ENCODE measurements at places on chromosomes 13 and 19.

- no peak for DNase-seq
Measured at GRCh38 chr13:41327994-41328790, 17.1 kb downstream of the NAA16 start.

GRCh38 chr13:110775576-110775975 is 62.1 kb downstream of the ING1 start:
- peak; percentile 3 for DNase-seq

GRCh38 chr13:111210091-111210490 is 95.0 kb downstream of the ARHGEF7 start:
- no peak for DNase-seq

GRCh38 chr13:31540281-31540680 is 199.0 kb upstream of the RXFP2 start:
- DNase-seq, result no peak

- DNase-seq, result no peak
Measured at GRCh38 chr19:16661480-16662034, 618 bp downstream of the TMEM38A start.

- DNase-seq, result peak; percentile 59
Measured at GRCh38 chr19:41863209-41863931, 3.3 kb downstream of the RPS19 start.

- no peak for DNase-seq
Measured at GRCh38 chr19:35354898-35355297, 3.4 kb upstream of the FFAR3 start.

GRCh38 chr19:10191347-10191746 is 3.4 kb downstream of the DNMT1 start:
- DNase-seq, result no peak

- no peak for DNase-seq
Measured at GRCh38 chr13:39016787-39017186, 21.1 kb downstream of the PROSER1 start.

GRCh38 chr13:49403996-49404702 is 39.7 kb downstream of the CAB39L start:
- DNase-seq, result no peak

GRCh38 chr13:39521701-39522100 is 81.3 kb downstream of the LHFPL6 start:
- DNase-seq, result no peak

DNA sequence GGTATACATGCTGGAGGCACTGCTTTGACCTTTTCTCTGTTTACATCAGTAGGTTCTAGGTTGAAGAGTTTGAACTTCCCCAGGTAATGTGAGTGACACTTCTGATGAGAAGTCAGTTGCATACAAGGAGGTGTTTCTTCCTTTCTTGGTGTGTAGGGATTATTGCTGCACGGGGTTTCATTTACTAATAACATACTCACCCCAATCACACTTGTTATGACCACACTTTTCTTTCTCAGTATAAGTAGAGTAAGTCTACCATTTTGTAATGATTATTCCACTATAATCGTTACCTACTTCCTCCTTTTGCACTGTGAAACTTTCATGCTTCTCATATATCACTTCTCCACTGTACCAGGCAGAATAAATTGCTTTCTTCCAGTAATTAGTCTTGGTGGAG is 138.0 kb downstream of the TNFSF13B start:
- DNase-seq, result no peak

GRCh38 chr19:30070198-30070967 is 128.3 kb downstream of the URI1 start:
- DNase-seq, result no peak

- no peak for DNase-seq
Measured at GRCh38 chr19:1233115-1233667, 4.6 kb downstream of the CBARP start.

GRCh38 chr13:112582263-112582662 is 5.7 kb downstream of the TUBGCP3 start:
- DNase-seq, result no peak

- no peak for DNase-seq
Measured at GRCh38 chr19:17378271-17378670, 1.1 kb upstream of the PLVAP start.

- no peak for DNase-seq
Measured at GRCh38 chr13:52353193-52353592, 52.8 kb downstream of the THSD1 start.

DNA sequence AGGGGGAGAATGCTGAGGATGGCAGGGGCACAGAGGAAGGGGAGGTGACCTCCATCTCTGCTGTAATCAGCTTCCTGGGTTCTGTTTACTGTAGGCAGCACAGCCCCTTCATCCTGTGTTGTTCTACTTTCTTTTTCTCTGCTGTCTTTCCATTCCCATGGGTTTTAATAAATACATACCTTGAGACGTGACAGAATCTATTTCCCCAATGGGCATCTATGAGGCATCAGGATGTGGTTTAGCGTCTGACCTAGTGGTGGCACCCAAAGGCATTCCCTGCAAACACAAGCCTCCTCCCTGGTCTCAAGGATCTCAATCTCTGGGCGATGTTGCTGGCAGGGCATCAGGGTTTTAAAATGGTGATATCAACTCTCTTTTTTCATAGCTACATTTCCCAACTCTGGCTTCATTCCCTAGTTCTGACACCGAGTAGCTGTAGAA is 60.8 kb downstream of the ALOX5AP start:
- no peak for DNase-seq

DNA sequence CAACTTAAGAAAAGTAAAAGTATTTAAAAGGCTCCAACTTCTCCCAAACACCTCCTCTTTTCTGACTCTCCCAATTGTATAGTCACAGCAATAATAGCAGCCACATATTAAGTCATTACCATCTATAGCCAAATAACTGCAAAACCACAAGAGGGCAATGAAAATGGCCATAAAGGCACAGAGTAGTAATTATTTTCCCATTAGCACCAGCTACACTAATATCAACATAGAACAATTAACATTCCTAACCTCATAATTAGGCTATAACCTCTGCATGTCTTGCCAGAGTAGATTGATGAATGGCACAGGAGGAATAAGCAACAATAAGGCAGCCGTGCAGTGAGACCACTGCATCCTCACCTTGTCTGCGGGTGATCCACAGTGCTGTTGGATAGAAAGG is 226.4 kb upstream of the SERP2 start:
- DNase-seq, result no peak

GRCh38 chr13:33649212-33649878 is 168.6 kb upstream of the RFC3 start:
- no peak for DNase-seq

- no peak for DNase-seq
Measured at GRCh38 chr13:19519049-19519448, 42.3 kb downstream of the TPTE2 start.

GRCh38 chr13:51437550-51438127 is 15.2 kb downstream of the INTS6 start:
- no peak for DNase-seq

DNA sequence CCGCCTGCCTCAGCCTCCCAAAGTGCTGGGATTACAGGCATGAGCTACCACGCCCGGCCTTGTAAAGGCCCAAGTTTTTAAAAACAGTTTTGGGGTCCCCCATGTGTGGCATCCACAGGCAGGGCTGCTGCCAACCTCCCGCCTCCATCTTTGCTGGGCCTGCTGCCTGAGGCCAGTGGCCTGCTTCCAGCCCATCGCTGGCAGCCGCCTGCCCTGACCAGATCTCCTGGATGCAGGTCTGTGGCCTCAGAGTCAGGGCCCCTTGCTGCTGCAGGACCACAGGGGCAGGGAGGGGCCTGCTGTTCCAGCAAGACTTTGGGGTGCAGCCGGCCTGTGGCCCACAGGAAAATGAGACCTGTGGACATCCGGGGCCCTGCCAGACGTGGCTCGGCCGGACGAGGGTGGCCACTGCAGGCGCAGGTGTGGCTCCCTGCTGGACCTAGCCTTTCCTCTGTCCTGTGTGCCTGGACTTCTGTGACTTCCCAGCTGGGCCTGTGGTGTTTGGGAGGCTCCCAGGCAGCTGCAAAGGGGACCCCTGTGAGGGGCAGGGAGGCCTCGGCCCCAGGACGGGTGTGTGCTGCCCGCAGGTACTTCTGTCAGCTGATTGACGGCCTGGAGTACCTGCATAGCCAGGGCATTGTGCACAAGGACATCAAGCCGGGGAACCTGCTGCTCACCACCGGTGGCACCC is 14.4 kb downstream of the STK11 start:
- no peak for DNase-seq

DNA sequence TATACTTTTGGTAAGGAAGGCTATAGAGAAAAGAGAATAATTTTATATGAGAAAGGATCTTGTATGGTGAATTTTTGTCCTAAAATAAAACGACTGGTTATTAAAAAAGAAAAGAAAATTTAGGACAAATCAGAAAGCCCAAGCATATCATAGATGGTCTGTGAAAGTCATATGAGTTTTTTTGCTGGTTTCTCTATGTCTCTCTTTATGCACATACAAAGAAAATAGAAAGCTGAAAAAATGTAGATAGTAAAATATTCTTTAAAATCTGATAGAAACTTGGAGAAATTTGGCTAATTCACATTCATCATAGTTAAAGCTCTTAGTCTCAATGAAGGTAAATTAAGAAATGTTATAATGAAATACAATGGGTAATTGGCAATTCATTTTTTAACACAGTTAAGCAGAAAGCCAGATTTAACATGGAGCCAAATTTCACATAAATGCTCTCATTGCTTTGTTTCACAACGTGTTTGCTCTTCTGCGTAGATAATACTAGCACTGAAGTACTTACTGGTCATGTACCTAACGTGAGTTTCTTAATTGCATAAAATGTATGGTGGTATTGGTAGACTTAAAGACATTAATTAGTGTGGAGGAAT is 621.5 kb upstream of the ATXN8OS start:
- DNase-seq, result no peak

DNA sequence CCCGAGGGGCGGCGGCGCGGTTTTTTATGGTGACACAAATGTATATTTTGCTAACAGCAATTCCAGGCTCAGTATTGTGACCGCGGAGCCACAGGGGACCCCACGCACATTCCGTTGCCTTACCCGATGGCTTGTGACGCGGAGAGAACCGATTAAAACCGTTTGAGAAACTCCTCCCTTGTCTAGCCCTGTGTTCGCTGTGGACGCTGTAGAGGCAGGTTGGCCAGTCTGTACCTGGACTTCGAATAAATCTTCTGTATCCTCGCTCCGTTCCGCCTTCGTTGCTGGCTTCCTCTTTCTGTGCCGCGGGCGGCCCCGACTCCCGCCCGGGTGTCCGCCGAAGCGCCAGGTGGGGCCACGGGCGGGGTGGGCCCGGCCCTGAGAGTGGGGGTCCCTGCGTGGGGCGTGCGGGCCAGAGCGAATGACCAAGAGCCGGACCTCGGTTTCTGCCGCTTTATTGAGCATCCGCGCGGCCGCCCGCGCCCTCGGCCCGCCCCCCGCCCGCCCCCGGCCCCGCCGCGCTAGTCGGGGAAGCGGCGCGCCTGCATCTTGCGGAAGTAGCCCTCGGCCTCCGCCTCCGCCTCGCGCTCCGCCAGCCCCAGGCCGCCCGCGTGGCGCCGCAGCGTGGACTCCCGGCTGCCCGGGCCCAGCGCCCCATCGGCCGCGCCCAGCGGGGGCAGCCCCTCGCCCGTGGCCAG is 9.6 kb downstream of the PLPPR3 start:
- peak; percentile 91 for DNase-seq

- no peak for DNase-seq
Measured at GRCh38 chr13:105816994-105817393, 718.5 kb downstream of the EFNB2 start.

DNA sequence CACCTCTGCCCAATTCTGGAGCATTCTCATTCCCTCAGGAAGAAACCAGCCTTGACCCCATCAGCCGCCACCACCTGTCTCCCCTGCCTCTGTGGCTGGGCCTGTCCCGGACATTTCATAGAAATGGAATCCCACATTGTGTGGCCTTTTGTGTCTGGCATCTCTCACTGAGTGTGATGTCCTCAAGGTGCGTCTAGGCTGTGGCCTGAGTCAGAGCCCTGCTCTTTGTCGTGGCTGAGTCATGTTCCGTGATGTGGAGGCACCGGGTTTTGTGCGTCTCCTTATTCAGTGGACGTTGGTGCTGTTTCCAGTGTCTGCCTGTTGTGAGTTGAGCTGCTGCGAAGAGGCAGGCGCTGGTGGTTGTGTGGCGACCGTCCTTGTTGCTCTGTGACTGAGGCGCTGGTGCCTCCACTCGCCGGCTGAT is 3.5 kb downstream of the FZR1 start:
- DNase-seq, result no peak

DNA sequence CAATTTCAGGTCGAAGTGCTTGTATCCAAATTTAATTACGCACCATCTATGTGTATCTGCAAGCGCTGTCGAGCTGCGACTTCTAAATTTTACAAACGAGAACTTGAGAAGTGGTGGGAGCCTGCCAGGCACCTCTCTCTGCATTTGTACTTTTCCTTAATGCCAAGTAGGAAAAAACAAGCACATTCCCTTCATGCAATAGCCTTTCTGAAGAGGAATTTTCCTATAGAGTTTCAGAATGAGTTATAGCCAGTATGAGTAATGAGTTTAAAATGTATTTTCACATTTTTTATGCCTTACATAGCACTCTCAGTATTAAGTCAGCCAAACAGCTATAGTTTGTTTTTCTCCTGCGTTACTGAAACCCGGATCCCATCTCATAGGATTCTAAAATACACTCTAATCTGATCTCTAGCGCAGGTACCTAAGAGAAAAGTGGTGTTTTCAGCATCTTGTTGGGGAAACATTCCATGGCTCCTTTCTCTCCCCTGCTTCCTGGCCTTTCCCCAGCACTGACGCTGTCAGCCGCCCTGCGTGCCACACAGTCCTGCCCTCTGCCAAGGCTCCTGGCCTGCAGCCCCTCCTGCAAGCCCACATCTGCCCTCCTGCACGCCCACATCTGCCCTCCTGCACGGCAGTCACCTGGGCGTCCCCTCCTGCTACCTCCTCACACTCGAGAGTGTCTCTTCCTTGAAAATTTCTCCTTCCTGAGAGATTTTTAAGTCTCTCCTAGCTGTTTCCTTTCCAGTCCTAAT is 526.9 kb downstream of the MYO16 start:
- no peak for DNase-seq

- DNase-seq, result no peak
Measured at GRCh38 chr19:17576758-17577456, 21.5 kb downstream of the COLGALT1 start.

- no peak for DNase-seq
Measured at GRCh38 chr13:74681891-74682290, 547.7 kb upstream of the KLF12 start.

- no peak for DNase-seq
Measured at GRCh38 chr13:23739596-23739995, 149.6 kb downstream of the MIPEP start.

DNA sequence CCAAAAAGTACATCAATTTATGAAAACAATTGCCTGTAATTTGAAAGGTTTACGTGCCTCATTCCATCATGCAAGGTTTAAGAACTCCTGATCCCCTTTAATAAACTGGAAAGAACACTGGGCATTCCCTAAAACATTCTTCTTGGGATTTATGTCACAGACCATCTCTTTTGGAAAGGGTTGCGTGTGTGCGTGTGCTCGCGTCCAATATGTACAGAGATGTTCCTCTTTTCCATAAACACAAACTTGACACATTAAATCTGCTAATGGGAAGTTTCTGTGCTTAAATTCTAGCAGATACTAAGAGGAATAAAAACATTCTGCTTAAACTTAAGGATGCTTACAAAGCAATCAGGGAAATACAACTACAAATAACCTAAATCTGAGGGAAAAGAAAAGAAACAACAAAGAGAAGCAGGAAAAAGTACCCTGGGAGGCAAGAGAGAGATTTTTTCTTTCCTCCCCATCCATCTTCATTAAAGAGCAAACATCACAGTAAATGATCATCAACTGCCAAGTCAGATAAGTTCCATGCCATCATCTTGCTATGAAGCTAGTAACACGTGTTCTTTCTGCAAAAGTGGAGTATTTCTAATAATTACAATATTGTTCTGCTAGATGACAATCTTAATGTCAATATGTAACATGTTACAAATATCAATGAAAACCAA is 83.7 kb downstream of the STK24 start:
- no peak for DNase-seq

GRCh38 chr13:98099627-98100026 is 43.3 kb upstream of the FARP1 start:
- DNase-seq, result no peak
